ENCODE measurements at places on chromosomes 3 and 15. TPM values are rescaled to one million over a fixed set of nuclear protein-coding genes. Genes with fewer than 3 reads are reported as not detected.

PLA2G4B gene
- 2.3 TPM for total RNA-seq

GRCh38 chr3:118127992-118128391, 906.7 kb downstream of the IGSF11 start:
- no peak for DNase-seq

- DNase-seq, result no peak
Observed at GRCh38 chr3:141311170-141311495, 57.2 kb upstream of the ZBTB38 start.

DNA sequence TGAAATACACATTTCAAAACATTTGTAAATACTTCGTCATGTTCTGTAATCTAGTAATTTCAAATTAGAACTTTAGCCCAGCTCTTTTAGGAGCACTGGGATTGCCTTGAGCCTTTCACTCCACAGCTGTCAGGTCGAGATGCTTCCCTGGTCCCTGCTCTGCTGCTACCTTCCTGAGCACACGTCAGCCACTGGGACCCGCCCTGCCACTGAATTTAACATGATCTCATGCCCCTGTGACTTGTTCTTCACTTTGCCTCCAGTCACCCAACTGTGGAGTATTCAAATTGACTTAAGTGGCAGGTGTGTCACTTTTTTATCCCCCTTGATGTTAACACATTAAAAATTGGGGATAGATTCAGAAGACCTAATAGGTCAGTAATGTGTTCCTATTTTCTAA, 3.3 kb downstream of the ARRDC4 start:
- DNase-seq, result no peak

SLC22A14 gene
- total RNA-seq, result not detected

GRCh38 chr15:79035111-79035601, 55.4 kb downstream of the RASGRF1 start:
- DNase-seq, result no peak

DNA sequence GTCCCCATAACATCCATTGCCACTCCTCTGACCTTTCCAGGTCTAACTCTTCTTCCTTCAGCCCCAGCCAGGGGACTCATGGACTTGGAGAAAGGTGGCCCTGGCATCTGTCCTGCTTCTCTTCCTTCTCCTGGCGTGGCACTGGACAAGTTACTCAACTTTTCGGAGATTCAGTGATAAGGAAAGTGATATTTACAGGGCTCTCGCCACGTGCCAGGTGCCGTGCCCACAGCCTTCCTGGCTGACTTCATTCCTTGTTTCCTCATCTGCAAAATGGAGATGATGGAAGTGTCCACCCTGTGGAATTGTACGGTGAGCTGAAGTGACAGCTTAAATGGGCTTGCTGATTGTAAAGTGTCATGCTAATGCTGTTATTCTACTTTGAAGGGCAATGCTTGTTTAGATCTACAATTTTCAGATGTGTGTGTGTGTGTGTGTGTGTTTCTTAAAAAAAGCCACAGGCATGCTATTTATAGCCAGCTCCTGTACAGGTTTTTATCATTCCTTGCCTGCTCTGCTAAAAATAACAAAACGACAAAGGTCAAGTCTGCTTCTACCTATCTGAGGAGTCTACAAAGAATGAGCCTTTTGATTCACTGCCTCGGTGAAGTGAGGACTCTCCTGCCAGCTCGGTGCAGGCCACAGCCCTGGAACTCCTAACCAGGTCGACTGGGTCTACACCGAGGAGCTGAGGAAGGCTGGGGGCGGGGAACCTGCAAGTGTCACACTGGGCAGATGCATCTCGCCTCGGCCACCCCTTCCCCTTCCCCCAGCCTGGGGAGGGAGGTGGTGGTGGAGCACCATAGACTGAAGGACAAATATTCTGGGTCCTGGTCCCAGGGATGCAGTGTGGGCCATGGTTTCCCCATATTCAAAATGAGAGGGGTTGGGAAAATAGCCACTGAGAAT, 11.4 kb upstream of the ATP2B2 start:
- DNase-seq, result no peak

GRCh38 chr15:99450896-99451358, 114.9 kb upstream of the MEF2A start:
- peak; percentile 67 for DNase-seq

DNA sequence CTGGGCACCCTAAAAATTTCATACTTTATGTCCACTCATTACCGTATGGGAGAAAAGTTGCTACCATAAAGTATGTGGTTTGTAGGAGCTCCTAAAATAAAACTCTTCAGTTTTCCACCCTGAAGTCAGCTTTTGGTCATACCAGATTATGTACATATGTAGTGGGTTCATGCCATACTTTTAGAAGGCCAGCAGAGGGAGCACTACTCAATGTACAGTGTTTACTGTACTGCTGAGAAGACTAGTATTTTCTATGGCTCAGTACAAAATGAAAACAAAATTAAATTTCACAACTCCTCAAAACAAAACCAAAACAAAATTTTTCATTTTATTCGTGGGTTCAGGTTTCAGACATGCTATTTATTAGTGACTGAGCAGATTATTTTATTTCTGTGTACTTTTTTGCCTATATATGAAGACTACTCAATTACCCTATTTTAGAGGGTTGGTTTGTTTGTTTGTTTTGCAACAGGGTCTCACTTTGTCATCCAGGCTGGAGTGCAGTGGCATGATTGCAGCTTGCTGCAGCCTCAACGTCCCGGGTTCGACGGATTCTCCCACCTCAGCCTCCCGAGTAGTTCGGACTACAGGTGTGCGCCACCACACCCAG, 24.3 kb downstream of the NXPE3 start:
- no peak for DNase-seq

ADAMTS7 gene
- 6.5 TPM for total RNA-seq

GRCh38 chr3:189582179-189582578, 49.0 kb upstream of the TP63 start:
- DNase-seq, result no peak

MEIS2 gene
- 87.5 TPM for total RNA-seq

CRYBG3 gene
- total RNA-seq, result 62.6 TPM

- no peak for DNase-seq
Observed at GRCh38 chr15:45641999-45642932, 7.4 kb downstream of the SQOR start.

GRCh38 chr3:45567730-45568172, 26.8 kb upstream of the LIMD1 start:
- no peak for DNase-seq

GOLGA6A gene
- not detected for total RNA-seq

TM4SF4 gene
- not detected for total RNA-seq

DNA sequence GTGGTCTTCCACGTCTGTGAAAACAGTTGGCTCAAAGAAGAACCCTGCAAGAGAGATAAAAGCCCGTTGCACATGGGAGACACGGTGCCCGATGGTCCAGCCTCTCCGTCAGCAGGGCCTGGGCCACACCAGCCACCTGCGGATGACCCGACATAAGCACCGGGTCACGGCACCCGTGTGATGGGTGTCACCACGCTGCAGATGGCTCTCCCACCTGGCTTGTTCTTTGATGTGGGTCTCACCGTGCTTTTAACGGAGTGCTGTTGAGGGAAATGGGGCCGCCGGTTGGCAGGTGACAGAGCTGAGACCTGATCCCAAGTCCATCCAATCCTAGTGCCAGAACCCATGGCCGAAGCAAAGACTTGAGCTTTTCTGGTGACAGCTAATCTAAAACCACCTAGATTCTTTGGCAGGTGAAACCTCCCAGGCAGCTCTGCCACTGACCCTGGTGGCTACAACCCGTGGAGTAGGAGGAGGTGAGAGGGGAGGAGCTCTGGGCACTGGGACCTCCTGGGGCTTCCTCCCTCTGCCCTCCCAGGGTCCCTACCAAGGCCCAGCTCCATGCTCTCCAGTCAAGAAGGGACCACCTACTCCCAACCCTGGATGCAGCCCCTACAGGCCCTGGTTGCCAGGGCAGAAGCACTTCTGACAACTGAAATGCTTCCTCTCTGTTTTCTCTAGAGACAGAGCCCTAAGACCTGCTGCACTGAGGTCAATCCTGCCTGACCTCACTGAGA, 23.4 kb upstream of the SLC41A3 start:
- no peak for DNase-seq

GRCh38 chr3:45635475-45636256, 41.1 kb downstream of the LIMD1 start:
- no peak for DNase-seq

GP5 gene
- total RNA-seq, result not detected

GRCh38 chr3:141064255-141064926, 13.2 kb downstream of the SPSB4 start:
- no peak for DNase-seq

SYNPR gene
- total RNA-seq, result not detected

- DNase-seq, result no peak
Observed at GRCh38 chr15:44735482-44736180, 697 bp upstream of the TRIM69 start.

FBXO40 gene
- 0.06 TPM for total RNA-seq

DNA sequence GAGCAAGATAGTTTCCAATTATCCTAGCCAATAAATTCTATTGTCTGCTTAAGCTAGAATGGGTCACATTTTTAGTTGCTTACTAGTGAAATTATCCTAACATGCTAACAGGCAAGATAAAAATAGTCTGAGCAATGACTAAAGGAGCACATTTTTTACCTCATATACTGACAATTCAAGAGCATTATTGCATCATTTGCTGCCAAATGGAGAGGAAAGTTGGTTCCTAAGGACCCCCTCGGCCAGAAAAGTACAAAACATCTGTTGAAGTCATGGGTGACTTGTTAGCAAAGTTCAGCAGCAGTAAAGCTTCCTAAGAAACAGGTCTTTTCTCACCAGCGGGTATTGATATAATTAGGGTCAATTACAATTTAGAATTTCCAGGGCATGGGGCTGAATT, 1001.0 kb downstream of the FHIT start:
- DNase-seq, result no peak

DNA sequence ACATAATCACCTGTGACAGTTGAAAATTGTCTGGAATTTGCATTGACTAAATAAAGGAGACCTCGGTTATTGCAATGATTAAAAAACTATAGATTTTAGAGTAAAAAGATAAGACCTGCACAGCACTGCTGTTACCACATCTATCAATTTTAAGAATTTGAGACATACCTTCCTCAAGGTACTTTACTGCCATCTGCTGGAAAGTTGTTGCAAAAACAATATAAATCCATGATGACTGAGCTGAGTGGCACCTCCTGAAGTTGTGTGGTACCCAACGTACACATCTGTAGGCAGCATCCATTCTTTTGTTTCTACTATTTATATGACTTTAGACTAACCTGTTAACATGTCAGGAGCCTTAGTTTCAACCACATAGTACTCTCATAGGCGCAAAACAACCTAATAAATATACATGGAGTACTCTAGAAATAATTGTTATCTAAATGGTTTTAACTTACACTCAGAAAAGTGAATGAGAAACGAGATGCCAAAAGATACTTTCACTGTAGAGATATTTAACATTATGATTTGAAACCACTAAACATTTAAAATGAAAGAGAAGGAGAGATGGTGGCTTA, 106.7 kb downstream of the GHSR start:
- no peak for DNase-seq

- DNase-seq, result no peak
Observed at GRCh38 chr15:35748105-35748504, 202.1 kb upstream of the DPH6 start.

- no peak for DNase-seq
Observed at GRCh38 chr3:125644036-125645005, 49.0 kb upstream of the OSBPL11 start.

DNA sequence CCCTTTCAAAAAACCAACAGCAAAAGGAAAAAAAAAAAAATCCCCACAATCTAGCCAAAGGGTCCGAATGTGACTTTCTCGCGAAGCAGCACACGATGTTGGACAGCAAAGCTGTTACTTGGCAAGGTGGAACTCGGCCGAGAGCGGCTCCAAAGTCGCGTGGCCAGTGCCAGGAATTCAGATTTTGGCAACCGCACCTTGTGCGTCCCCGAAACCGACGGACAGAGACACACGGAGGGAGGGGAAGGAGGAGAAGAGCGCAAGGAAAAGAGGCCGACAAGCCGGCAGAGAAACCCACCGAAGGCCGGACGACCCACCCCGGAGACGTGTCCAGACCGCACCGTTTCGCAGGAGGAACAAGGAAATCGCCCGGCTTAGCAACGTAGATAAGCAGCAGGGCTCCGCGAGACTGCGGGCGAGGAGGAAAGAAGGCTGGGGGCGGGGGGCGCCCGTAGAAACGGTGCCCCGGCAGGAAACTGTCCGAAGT, 517.3 kb downstream of the MECOM start:
- DNase-seq, result no peak
